Fibroblast of skin of scalp (primary cell): ENCODE measurements at places on chromosomes 2 and 18.

GRCh38 chr18:71831039-71831438, 713.1 kb downstream of the CBLN2 start:
- peak; percentile 1 for DNase-seq

DNA sequence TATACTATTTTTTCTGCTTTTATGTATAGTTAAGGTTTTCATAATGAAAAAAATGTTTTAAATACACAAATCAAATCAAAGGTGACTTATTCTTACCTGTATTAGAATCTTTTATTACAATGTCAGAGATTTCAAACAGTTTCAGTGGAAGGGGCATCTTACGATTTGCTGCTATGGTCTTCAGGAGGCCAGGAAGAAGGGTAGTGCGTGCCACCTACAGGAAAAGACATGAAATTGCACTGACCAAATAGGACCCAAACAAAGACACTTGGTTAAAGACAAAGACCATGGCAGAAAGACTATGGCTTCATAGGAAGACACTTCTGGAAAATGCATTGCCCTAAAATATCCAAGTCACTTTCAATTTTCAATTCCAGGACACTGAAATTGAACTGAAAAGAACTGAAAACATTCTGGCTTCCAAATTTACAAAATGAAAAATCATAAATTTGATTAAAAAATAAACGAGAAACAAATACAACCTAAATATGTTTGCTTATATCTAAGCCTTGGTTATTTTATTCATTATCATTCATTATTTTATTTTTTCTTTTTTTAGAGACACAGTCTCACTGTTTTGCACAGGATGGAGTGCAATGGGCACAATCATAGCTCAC, 42.1 kb downstream of the FARSB start:
- peak; percentile 55 for DNase-seq

- DNase-seq, result no peak
Measured at GRCh38 chr2:217062768-217063167, 202.9 kb upstream of the TNP1 start.

GRCh38 chr2:180370511-180371205, 363.6 kb upstream of the CWC22 start:
- DNase-seq, result no peak

DNA sequence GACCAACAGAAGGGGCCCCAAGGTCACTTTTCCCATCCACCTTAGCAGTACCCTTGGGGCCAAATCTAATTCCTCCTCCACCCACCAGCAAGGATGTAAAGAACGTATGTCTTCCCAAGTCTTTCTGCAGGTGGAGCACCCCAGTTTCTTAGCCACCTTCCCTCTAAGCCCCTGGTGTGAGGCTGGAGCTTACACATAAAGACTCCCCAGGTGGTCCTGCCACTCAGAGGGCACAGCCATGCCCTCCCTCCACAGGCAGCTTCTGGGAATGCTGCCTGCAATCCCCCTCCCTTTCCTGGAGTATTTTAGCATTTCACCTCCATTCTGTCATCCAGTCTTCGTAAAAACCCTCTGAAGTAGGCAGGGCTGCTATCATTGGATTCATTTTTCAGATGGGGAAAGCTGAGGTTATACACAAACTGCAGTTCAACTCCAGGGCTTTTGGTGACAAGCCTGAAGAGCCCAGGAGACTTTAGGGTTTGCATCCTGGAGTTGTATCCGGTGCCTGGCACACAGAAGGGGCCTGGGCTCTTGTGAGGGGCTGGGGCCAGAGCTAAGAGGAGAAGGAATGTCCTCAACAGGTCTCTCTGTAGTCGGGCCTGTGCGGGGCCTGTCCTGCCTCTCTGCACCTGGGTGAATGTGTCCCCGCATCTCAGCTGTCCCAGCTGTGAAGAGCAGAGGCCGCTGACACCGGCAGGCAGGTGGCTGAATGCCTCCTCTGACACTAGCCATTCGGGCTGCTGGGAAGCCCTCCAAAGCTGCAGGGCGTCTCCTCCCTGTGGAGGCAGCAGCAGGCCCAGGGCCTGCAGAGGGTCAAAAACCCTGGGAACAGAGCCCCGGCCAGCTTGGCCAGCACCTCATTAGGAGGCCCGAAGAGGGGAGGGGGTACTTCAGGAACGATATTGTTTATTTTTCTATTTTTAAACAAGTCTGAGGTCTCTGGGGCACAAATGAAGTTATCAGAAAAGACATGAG, 27.6 kb downstream of the CIB4 start:
- DNase-seq, result no peak

- DNase-seq, result peak; percentile 99
Measured at GRCh38 chr2:118847762-118848172, 319 bp upstream of the EN1 start.
